NCI-H1417 (cell line): ENCODE measurements at places on chromosomes 5 and 9.
A peak's percentile ranks its signal among the peaks of the same experiment; 100 is the strongest.

- DNase-seq = no peak
These were observed 149.4 kb upstream of the FBXL7 start for GRCh38 chr5:15350614-15351013.

DNA sequence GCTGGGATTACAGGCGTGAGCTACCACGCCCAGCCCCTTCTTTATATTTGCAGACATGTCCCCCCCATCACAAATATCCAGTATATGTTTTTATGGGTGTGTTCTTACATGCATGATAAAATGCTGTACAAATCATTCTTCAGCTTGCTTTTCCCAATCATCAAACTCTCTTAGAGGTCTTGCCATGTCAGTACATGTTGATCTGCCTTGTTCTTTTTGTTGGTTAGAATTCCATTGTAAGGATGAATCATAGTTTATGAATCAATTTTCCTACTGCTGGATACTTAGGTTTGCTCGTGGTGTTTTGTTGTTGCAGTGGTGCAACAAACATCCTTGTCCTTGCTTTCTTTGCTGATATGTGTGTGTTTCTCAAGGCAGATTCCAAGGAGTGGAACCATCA, 79.9 kb upstream of the NEURL1B start:
- DNase-seq = no peak

DNA sequence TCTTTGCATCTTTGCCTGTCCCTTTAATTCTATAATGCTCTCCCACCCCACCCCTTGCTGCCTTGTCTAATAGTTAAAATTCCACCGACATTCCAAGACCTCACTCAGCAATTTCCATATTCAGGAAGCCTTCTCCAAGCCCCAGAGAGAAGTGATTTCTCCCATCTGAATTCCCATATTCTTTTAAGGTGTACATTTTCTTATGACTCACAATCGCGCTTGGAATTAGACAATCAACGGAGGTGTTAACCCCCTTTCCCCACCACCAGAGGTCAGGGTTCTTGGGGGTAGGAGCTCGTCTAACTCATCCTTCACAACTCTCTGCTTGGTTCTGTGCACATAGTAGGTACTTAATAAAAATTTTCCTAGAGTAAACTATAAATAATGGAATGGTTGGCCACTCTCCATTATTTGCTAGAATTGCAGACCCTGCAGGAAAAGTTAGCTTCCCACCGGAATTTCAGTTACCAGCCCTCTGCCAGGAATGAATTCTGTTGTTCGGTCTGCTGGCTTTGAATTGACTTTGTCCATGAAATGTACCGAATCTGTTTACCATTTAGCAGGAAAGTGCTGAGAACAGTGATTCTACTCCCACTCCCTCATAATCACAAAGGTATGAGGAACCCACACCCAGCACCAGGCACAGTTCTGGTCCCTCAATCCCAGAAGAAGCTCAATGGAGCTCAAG, 5.0 kb downstream of the KCNIP1 start:
- no peak for DNase-seq

DNA sequence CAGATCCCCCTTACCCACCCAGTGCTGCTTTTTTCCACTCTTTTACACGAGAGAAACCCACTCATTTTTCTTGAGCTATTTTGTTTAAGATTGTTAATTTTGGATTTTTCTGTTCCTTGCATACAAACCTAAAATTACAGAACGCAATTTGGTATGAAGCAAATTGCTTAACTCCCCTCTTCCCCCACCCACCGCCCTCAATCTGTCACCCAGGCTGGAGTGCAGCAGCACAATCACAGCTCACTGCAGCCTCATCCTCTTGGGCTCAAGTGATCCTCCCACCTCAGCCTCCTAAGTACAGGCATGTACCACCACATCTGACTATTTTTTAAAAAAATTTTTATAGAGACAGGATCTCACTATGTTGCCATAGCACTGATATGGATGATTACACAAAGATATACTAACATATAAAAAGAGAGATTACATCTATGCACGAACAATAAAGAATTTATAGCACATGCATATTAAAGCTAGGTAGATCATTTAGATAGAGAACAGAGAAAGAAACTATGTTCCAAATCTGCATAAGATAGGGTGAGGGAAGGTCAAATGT, 203.6 kb downstream of the PIK3R1 start:
- DNase-seq = no peak

GRCh38 chr5:68911840-68912690, 181.7 kb upstream of the SLC30A5 start:
- DNase-seq = no peak

GRCh38 chr9:28105001-28105400, 531.7 kb upstream of the C9orf72 start:
- no peak for DNase-seq

DNA sequence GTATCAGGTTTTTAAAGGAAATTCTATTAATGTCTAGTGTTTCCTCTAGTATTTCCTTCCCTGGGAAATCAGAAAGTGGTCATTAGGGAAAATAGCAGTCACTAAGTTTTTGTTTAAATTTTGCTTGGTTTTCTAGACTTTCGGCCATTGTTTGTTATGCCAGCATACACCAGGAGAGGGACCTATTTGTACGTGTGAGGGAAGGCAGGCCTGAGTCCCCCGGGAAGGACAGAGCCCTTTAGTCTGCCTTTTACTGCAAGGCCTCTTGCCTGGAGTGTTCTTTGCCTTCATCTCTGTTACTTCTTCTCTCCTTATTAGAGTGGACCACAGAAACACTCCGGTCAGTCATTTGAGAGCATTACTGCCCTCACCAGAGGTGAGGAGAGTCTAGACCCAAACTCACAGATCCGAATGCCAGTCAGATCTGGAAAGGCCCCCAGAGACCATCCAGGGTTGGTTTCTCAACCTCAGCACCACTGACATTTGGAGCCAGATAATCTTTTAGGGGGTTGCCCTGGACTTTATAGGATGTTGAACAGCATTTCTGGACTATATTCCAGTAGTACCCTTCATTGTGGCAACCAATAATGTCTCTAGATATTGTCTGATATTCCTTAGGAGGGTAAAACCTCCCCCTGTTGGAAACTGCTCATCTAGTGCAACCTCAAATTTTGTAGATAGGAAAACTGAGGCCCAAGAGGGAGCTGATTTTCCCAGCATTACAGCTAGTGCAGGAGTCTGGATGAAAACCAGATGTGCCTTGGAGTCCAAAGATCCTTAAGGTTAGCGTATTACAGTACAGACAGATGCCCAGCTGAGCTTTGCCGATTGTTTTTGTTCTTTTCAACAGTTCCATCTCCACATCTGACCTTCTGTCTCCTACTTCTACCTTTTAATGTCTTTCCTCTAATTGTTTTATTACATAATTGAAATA, 93.0 kb upstream of the NIPAL4 start:
- DNase-seq = no peak

GRCh38 chr9:125649315-125649714, 57.7 kb downstream of the MAPKAP1 start:
- peak; percentile 89 for DNase-seq

GRCh38 chr5:127063257-127063913, 9.9 kb downstream of the C5orf63 start:
- no peak for DNase-seq

DNA sequence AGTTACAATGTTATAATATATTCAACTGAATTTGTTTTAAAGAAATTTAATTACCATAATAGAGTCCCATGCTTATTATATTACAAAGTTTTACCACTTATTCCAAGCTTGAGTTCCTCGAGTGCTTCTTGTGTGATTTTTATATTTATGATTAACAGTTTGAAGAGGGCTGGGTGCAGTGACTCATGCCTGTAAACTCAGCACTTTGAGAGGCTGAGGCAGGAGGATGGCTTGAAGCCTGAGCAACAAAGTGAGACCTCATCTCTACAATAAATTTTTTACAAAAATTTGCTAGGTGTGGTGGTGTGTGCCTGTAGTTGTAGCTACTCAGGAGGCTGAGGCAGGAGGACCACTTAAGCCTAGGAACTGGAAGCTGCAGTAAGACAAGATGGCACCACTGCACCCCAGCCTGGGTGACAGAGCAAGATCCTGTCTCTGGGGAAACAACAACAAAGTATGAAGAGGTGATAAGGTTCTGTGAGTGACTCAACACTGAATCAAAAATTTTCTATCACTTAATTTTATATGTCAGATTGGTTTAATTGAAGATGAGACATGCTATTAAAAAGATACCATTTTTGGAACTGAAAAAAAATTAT, 9.2 kb downstream of the POC5 start:
- no peak for DNase-seq

GRCh38 chr9:94919376-94920098, 193.0 kb downstream of the AOPEP start:
- no peak for DNase-seq

- no peak for DNase-seq
These were observed at the start of gene SPARC for GRCh38 chr5:151686674-151687407. Gene SPARC, minus strand, starts transcription at chr5:151686915. Its CDS starts 10,727 bp downstream, at chr5:151676188.
